Erythroblast (primary cell): ENCODE measurements at places on chromosomes 1 and 21.

GRCh38 chr1:193543259-193543658 lies 356.8 kb upstream of the B3GALT2 start:
- no peak for DNase-seq

DNA sequence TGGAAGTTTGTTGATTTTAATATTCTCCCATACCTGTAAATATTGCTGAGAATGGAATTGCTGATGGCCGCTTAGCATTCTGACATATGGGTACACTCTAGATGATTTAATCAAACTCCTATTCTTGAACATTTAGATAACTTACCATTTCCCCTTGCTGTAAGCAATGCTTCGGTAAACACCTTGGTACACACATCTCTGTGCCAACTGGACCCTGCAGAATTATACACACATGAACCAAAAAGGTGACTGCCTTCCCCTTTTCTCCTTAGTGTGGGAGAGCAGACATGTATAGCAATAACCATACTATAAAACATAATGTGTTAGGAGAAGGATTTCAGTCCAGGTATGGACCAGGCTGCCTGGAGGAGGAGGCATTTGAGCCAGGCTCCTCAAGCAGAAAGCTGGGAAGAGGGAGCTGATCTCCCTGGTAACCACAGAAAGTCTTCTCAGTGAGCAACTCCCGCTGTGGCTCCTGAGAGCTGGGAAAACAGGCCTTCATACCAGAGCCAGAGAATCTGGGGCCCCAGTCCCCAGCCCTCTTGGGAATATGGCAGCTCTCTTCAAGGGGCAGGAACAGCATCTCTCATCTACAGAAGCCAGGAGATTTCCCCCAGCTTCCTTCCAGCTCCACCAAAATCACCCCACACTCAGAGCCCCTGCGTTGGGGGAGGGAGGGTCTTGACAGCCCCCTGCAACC lies 33.9 kb upstream of the CSF1 start:
- DNase-seq, result no peak

GRCh38 chr1:77888781-77889642 lies 588 bp downstream of the NEXN start:
- DNase-seq, result peak; percentile 53

DNA sequence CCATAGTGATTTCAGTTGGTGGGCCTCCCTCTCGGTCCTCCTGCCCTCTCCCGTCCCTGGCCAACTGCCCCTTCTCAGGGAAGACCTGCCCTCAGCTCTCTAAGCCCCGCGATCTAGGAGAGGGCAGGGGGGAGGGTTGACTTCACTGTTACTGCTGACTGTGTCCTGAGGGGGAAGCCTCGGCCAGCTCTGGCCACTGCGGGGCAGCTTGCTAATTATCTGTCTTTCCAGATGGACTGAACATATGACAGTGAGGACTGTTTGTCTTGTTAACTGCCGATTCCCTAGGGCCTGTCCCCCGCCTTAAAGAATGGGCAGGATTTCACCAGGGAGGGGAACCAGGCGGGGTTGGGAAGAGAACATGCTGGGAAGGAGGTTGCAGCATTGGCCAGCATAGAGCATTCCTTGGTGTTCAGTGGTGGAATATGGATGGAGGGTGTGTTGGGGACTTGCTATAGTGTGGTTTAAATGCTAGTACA lies 22.9 kb downstream of the NIPAL3 start:
- DNase-seq, result no peak

GRCh38 chr1:50329332-50329932 lies 93.8 kb downstream of the DMRTA2 start:
- DNase-seq, result no peak

- no peak for DNase-seq
Measured at GRCh38 chr1:22530715-22531114, 32.6 kb upstream of the EPHA8 start.

DNA sequence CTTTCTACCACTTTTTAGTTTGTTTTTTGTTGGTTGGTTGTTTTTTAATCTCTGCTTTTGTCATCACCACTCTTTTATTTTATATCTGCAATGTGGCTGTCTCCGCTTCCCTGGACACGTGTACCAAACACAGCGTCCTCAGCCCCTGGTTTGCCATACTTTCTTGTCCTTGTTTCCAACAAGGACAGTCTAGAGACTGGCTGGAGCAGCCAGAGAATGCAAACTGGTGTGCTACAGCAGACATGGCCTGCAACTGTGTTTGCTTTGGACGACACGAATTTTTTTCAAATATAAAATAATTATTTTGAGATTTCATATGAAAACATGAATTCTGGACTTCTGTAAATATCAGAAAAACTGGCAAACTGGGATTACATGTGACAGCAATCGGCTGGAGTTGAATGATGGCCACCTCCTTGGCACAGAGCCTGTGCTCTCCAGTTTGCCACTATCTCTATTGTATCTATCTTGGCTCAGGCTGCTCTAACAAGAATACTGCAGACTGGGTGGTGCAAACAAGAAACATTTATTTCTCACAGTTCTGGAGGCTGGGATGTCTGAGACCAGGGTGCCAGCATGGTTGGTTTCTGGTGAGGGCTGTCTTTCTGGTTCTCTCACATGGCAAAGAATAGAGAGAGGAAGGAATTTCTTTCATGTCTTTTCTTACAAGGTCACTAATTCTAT lies 34.6 kb upstream of the POU2F1 start:
- no peak for DNase-seq

- no peak for DNase-seq
Measured at GRCh38 chr1:193514397-193514796, 328.0 kb upstream of the B3GALT2 start.

DNA sequence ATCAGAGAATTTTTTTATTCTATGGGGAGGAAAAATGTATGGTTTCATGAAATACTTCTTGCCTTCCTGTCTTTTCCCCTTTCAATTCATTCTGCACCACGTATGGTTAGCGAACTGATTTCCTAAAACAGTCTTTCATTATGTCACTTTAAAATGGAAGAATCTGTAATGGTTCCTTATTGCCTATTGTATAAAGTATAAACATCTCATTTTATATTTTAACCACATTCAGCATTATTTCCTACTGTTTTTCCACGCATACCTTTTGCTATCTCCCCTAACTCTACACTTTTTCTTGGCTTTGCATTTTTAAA lies 232.3 kb upstream of the B3GALT2 start:
- DNase-seq, result no peak

- no peak for DNase-seq
Measured at GRCh38 chr1:228833911-228834688, 98.8 kb downstream of the RHOU start.

- no peak for DNase-seq
Measured at GRCh38 chr1:89855413-89856123, 34.7 kb downstream of the LRRC8D start.

DNA sequence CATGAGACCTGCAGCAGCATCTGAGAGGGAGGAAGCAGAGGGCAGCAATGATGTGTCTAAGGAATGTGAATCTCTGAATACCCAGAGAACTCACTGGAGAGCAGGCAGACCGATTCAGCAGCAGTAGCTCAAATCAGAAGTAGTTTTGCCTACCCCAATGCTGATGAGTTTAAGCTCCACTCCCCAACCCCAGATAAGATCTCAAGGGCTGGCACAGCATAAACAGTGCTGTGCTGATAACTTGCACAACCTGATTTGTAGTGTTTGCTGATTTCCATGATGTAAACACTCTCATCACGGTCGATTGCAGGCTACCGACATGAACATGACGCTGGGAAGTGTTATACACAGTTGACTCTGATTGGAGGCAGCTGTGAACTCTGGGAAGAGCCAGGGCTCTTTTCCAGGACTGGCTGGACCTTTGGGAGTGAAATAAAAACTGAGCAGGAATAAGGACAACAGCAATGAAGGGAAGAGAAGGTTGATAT lies 11.2 kb upstream of the HMGCS2 start:
- DNase-seq, result no peak

GRCh38 chr1:161781995-161782394 lies 15.9 kb downstream of the ATF6 start:
- DNase-seq, result no peak

- DNase-seq, result no peak
Measured at GRCh38 chr1:200162258-200162657, 134.7 kb downstream of the NR5A2 start.

GRCh38 chr1:70327306-70328076 lies 27.0 kb downstream of the ANKRD13C start:
- no peak for DNase-seq

DNA sequence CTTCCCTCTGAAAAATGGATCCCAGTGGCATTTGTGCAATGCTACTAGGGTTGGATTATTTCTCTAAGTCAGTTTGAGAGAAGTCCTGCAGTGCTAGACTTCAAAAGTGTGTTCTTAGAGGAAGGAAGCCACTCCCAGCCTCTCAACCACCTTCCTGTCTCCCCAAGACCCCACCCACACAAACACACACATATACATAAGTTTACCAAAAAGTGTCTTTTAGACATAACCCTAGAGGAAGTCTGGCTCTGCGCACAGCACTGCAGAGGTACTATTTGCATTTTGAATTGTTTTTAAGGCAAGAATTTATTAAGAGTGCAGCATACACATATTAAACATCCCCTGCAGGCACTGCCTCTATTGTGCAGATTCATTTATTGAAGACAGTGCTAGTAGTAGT lies 127.3 kb downstream of the HHIPL2 start:
- DNase-seq, result no peak

DNA sequence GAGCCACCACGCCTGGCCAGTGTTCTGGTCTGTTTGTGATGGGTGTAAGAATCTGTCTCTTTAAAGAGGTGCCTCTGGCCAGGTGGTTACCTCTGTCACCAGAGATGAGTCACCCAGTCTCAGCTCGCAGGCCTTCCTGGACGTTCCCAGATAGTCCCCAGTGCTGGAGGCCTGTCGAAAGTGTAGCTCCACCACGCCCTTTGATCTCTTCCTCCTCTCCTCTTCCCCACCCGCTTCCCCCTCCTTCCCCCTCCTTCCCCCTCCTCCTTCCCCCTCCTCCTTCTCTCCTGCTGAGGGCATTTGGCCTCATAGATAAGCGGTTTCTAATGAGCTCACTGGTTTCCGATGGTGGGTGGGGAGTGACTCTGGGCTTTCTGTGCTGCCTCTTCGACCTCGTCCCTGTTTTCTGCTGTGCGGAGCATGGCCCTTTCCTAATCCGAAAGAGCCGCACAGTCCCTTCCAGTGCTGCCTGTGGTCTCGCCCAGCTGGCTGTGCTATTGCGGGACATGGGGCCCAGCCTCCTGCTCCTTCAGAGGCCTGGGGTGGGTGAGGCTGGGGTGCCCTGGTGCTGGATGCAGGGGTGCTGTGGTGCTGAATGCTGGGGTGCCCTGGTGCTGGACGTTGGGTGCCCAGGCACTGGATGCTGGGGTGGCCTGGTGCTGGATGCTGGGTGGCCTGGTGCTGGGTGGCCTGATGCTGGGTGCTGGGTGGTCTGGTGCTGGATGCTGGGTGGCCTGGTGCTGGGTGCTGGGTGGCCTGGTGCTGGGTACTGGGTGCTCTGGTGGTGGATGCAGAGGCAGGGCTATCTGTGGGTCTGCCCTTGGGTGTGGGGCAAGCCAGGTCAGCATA lies 19.2 kb downstream of the AGPAT3 start:
- DNase-seq, result peak; percentile 97

DNA sequence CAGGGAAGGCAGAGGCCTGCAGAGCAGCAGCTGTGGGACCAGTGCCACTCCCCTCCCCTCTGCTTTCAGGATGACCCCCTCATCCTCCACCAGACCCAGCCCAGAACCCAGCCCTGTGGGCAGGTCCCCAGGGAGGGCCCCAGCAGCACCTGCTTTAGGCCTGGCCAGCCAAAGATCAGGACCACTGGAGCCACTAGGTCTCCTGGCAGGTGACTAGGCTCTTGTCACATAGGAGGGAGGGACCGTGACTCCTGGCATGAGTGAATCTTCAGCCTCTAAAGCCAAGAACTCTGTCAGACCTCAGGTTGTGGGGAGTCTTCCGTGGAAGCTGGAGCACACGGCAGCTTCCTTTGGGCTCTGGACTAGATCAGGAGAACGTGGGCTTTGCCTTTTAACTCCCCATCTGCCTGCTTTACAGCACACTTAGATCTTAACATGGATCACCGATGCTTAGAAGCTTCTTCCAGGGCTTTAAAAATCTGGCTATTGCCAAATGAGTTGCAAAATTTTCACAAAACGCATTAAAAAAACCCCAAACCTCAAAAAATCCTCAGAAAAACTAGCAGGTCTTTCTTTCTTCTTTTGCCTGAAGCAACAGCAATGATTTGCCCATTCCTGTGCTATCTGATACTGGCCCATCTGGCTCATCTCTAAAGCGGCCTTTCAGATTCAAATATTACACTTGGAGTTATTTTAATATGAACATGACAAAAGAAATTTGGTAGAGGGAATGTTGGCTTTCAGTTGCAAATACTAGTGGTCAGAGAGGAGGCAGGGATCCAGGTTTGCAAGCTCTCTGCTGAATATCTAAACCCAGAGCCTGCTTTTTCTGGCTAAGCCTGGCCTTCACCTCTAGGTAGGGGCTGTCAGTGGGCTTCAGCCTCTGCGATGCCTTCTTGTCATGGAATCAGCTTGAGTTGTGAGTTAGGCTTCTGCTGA lies 235.2 kb downstream of the SDCCAG8 start:
- DNase-seq, result no peak

DNA sequence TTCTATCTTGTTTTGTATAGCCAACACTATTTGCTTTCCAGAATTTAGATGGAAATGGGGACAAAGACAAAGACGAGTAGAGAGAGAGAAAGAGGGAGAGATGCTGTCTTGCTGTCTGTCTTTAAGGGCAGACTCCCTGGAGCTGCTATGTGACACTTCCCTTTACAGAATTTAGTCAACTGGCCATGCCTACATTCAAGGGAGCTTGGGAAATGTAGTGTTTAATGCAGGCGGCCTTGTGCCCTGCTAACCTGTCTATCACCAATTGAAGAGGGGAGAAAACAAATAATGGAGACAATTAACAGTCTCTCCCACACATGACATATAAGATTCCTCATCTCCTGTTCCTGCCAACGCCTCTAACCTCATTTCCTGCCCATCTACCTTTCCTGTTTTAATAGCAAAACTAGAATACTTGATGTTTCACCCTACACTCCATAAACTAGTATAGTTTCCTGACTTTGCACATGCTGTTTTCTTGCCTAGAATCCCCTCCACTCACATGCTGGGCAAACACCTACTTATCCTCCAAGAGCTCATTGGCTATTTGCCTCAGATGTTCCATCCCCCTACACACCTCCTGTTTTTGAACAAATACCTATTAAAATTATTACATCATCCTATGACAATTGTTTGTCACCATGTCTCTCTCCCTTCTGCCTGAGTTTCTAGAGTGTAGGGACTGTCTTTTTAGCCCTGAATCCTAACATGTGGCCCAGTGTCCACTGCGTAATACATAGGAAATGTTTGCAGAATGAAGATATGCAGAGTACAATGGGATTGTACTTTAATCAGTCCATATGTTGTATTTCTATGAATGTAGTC lies 117.2 kb downstream of the SLC25A24 start:
- no peak for DNase-seq

DNA sequence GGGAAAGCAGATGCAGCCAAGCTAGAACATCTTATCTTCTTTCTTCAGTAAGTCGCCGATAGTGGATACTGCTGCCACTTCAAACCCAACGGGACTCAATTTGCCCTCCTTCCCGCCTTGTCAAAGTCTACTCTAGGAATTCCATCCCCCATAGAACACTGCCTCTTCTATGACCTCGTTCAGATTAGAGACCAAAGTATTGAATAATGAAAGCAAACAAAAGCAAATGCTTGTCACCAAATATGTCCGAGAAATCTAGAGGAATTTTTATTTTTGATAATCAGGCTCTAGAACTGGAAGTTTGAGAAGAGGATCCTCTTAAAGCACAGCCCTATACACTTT lies 853 bp upstream of the RRAGC start:
- no peak for DNase-seq

- peak; percentile 22 for DNase-seq
Measured at GRCh38 chr1:48236716-48237470, 14.4 kb downstream of the SLC5A9 start.

- no peak for DNase-seq
Measured at GRCh38 chr21:32172106-32172505, 106.7 kb downstream of the MIS18A start.
